ENCODE measurements at places on chromosomes 11 and 22. TPM values are rescaled to one million over a fixed set of nuclear protein-coding genes. Genes with fewer than 3 reads are reported as not detected.

DNA sequence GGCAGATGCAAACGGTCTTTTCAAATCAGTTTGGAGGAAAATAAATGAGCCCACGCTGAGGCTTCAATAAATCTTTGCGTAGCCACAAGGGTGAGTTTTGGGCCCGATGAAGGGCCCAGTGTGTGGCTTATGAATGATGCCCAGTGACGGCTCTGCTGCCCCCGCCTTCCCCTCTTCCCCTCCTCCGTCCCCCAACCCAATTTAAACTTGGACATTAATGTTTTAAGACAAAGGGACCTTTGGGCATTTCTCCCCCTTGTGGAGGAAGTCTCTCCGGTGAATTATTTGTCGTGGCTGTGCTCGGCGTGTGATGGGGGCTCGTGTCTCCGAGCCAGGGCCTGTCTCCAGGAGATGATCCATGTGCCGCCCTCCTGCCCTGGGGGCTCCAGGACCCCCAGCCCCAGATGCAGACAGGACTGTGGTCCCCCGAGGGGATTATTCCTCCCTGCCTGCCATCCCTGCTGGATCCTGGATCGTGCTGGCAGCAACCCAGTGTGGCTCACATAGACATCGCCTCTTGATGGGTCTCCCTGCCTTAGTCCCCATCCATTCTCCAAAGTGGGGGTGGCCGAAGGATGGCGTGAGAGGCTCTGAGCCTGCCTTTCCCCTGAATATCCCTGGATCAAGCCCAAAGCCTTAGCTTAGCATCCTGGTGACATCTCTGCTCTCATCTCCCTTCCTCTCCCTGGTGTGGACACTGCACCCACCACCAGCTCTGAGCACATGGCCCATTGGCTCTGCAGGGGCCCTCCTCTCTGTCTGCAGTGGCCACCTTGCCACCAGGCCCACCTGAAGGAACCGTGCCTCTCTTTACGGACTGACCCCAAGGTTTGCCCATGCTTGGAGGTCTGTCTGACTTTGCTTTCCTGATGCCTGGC is 56.4 kb downstream of the SMIM38 start:
- DNase-seq, result no peak
- no peaks in the 10 kb centered on the region for H3K36me3 ChIP-seq
- H3K4me1 ChIP-seq, result no peaks in the 10 kb centered on the region
- H3K27me3 ChIP-seq, result no peaks in the 10 kb centered on the region
- H3K27ac ChIP-seq, result no peak overlapping the region
- H3K4me3 ChIP-seq, result no peak overlapping the region

DNA sequence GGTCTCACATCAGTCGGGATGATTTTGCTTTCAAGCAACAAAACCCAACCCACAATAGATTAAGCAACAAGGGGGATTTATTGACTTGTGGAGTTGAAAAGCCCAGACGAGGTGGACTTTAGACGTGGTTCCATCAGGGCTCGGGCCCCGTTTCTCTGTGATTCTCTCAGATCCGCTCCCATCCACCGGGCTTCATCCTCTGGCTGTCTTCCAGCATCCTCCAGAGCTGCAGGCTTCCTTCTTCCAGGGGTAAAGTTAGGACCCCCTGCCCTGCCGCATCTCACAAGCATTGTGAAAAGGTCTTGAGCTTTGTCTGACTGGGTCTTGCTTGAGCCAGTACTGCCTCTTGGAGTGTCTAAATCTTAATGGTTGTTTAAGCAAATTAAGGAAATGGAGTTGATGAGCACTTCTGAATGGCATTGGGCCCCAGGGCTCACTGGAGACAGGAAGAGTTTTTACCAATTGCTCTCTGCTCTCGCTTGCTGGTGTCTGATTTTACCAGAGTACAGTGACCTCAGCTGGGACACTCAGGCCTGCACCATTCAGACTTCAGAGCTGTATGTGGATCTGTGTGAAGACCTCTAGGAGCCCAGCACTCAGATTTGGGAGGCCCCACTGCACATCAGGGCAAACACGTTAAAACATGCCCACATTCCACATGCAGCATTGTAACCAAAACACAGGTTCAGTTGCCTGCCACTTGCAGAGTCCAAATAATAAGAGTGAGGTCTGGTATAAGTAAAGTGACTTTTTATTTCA is 13.5 kb upstream of the FTH1 start:
- H3K4me3 ChIP-seq, result no peak overlapping the region
- DNase-seq, result no peak
- H3K4me1 ChIP-seq, result peaks cover 10% of the 10 kb centered on the region

GRCh38 chr11:76007166-76007565 is 192.2 kb downstream of the UVRAG start:
- H3K27ac ChIP-seq, result no peak overlapping the region
- no peaks in the 10 kb centered on the region for H3K27me3 ChIP-seq
- no peaks in the 10 kb centered on the region for H3K36me3 ChIP-seq
- DNase-seq, result no peak

FAT3 gene
- polyA plus RNA-seq, result 0.07 TPM

- H3K4me1 ChIP-seq, result peaks cover 7% of the 10 kb centered on the region
- no peaks in the 10 kb centered on the region for H3K36me3 ChIP-seq
- no peaks in the 10 kb centered on the region for H3K27me3 ChIP-seq
- H3K27ac ChIP-seq, result no peak overlapping the region
- H3K4me3 ChIP-seq, result no peak overlapping the region
- no peak for DNase-seq
These were observed 214.8 kb upstream of the SESN3 start for GRCh38 chr11:95445746-95446333.

DNA sequence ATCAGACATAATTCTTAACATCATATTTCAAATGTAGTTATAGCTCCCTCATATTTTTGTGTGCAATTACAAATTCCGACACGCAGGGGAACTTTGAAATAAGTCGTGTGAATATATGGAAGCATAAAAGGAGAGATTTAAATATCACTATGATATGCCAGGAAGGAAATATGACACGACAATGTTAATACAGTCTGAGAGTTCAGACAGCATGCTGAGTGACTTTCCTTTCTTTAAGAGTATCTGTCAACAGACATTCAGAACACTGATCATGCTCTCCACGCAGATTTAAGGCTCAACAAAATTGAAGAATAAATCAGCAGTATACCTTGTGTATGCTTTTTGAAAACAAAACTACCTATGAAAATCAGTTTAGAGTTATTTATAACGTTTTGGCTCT is 232.6 kb upstream of the CARD18 start:
- no peak for DNase-seq
- H3K36me3 ChIP-seq, result no peaks in the 10 kb centered on the region
- H3K4me3 ChIP-seq, result no peak overlapping the region
- no peak overlapping the region for H3K27ac ChIP-seq

DNA sequence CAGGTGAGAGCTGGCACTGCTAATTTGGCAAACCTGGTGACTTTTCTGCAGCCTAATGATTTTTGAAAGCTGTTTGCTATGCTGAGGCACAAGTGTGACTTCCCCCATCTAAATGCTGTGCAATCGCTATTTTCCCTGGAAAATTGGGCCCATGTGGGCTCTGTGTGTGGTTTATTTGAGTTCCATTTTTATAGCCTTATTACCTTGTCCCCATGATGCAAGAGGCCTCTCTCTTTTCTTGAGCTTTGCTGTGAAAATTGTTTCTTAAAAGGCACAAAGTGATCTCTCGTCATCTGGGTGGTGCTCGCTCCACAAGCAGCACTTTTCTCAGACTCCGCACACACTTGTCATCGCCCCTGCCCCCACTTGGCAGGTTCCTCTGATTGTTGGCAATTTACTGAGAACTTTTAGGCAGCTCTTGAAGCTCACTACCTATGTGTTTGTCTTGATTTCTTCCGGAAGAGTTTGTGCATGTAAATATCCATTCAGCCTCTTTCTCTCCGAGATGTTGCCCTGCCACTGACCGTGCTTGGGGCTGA is 24.9 kb downstream of the BMAL1 start:
- H3K36me3 ChIP-seq, result no peaks in the 10 kb centered on the region
- no peaks in the 10 kb centered on the region for H3K27me3 ChIP-seq
- H3K4me1 ChIP-seq, result peaks cover 71% of the 10 kb centered on the region
- H3K4me3 ChIP-seq, result no peak overlapping the region

GRCh38 chr11:7889985-7890384 is 41.1 kb downstream of the OR10A6 start:
- DNase-seq, result no peak
- no peaks in the 10 kb centered on the region for H3K27me3 ChIP-seq
- no peak overlapping the region for H3K27ac ChIP-seq
- H3K4me3 ChIP-seq, result no peak overlapping the region
- H3K4me1 ChIP-seq, result no peaks in the 10 kb centered on the region
- H3K36me3 ChIP-seq, result no peaks in the 10 kb centered on the region

DNA sequence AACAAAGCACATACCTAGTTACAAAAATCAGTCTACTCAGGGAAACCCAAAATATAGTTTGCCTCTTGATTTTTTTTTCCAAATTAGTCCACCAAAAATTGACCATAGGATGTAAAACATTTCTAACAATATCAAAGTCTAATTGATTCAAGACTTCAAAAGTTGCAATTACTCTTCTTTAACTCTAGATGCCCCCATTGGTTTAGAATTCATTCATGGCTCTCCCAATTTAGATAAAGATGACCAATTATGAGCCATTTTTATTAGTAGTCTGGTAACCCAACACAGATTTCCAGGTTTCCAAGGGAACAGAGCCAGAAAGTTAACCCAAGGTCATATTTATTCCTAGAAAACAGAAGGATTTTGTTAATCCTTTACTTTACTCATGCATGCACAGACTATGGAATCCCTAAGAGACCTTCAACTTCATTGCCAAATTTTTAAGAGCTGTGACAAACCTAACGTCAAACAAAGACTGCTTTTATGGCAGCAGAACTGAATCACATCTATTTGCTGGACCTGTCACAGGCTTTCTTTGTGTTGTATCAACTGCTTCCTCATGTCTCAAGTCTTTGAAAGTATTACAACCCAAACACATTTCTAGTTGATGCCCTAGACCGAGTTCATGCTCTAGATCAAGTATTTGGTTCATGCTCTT is 55.3 kb downstream of the C22orf42 start:
- no peak overlapping the region for H3K4me3 ChIP-seq
- H3K36me3 ChIP-seq, result peaks cover 5% of the 10 kb centered on the region
- no peak for DNase-seq
- no peaks in the 10 kb centered on the region for H3K4me1 ChIP-seq
- no peak overlapping the region for H3K27ac ChIP-seq
- no peaks in the 10 kb centered on the region for H3K27me3 ChIP-seq

DNA sequence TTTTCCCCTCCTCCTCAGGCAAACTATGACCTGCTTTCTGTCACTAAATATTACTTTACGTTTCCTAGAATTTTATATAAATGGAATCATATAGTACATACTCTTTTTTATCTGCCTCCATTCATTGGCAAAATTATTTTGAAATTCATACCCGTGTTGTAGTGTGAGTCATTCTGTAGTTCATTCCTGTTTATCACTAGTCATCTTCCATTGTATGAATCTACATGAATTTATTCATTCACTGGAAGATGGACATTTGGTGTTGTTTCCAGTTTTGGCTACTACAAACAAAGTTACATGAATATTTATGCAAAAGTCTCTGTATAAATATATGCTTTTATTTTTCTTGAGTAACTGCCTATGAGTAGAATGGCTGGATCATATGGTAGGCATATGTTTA is 60.7 kb upstream of the OPCML start:
- no peak for DNase-seq
- no peak overlapping the region for H3K4me3 ChIP-seq

All from heart right ventricle (tissue), 16 donors.